CD4-positive, alpha-beta T cell (primary cell): ENCODE measurements at places on chromosomes 5 and 9.

DNA sequence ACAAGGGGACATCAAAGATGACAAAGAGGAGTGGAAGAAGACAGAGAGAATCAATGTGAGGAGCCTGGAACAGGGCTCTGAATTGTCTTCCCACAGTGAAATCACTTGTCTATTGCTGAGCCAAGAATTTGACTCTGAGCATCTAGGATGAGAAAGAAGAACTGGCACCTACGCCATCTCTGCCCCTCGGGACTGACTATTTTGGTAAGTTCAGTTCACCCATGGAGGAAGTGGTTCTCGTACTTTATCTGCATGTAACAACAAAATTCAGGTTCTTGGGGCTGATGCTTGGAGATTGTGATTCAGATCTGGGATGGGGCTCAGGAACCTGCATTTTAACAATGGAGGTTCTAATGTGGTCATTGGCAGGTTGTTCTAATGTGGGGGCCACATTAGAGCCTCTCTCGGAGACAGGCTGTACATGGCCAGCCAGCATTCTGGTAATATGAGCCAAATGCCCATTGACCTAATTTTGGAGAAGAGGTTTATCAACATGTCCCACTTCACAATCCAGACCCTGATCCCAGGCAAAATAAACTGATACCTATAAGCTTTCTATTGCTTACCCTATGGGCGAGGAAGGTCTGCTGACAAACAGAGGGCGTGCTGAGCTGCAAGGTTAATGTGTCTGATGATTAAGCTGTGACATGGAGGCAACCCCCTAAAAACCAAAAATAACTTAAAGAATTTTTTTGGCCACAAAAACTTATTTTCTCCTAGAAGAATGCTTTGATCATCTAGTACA lies 2.7 kb upstream of the IL12B start:
- no peak for DNase-seq

- no peak for DNase-seq
Observed at GRCh38 chr5:25094219-25094618, 449.4 kb upstream of the CDH10 start.

GRCh38 chr9:1085086-1085485 lies 34.9 kb downstream of the DMRT2 start:
- DNase-seq, result no peak

GRCh38 chr9:89604729-89605464 lies at the start of gene GADD45G:
GADD45G (plus strand) TSS chr9:89605012; CDS start chr9:89605122, 110 bp downstream.
- DNase-seq, result peak; percentile 85

GRCh38 chr9:99824378-99825171 lies 2.9 kb downstream of the NR4A3 start:
- DNase-seq, result no peak

- no peak for DNase-seq
Observed at GRCh38 chr5:69493396-69494133, 975 bp downstream of the OCLN start.

DNA sequence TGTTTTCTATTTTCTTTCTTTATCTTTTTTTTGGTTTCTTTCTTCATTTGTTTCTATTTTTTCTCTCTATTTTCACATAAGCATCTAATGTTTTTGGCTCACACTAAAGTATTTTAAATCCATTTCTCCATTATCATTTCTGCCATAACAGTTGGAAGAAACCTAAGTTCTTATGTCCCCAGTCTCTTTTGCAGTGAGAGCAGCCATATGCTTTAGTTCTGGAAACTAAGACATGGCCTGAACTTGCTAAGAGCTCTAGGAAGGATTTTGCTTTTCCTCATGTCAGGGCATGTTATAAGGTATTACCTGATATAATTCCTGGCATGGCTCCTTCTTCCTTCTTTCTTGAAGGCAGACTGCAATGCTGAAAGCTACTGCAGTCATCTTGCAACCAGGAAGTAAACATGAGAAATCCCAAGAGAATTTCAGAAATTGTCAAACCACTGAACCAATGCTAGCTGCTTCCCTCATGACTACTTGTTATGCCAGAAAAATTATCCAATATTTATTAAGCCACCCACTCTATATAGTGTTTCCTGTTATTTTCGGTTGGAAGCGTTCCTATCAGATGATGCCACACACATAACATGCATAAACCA lies 171.1 kb downstream of the TAF11L14 start:
- DNase-seq, result no peak

- peak; percentile 79 for DNase-seq
Observed at GRCh38 chr5:77143998-77144836, 57.1 kb upstream of the ZBED3 start.

GRCh38 chr5:17766031-17766430 lies 131.8 kb downstream of the TAF11L14 start:
- DNase-seq, result no peak

DNA sequence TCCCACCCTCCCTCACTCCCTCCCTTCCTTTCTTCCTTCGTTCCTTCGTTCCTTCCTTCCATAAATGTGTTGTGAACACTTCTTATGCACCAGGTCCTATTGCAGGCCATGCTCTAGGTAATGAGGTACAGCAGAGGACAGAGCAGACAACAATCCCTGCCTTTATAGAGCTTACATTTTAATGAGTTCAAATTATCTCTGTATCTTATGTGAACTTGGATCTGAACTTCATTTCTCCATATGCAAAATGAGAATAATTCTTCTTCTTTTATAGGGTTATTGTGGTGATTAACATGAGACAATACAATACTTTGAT lies 37.2 kb downstream of the SLC27A6 start:
- no peak for DNase-seq

DNA sequence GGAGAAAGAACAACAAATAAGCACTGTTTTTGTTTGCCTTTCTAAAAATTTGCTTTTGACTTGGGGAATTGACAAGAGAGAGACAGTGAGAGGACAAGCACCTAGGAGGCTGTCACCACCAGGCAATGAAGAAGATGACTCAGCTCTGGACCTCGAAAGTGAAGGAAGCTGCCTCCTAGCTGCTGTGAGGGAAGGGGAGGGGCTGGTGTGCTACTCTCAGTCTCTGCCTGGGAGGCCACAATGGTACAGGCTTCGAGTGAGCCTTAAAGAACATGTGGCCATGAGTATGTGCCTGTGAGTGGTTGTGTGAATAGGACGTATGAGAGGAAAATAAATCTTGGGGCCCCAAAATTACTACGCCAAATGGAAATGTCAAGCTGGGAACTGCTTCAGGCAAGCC lies 7.1 kb upstream of the PLK2 start:
- no peak for DNase-seq

GRCh38 chr5:162882629-162883028 lies 554.8 kb upstream of the CCNG1 start:
- DNase-seq, result no peak

DNA sequence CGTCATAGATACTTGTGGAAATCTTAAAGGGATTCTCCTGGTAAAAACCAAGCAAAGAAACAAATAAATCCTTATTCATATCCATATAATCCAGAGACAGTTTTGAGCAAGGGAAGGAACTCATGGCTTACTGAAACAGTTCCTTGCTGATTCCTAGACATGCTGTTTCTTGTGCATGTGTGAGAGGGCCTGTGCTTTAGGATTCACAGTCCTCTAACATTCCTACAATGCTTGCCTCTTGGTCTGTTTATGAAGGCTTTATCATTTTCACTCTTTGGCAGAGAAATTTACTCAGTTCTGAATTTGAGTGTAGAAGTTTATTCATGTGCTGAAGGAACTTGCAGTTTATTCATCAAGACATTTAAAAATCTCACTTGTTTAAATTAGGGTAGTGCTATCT lies 123.4 kb downstream of the RPS23 start:
- DNase-seq, result no peak

DNA sequence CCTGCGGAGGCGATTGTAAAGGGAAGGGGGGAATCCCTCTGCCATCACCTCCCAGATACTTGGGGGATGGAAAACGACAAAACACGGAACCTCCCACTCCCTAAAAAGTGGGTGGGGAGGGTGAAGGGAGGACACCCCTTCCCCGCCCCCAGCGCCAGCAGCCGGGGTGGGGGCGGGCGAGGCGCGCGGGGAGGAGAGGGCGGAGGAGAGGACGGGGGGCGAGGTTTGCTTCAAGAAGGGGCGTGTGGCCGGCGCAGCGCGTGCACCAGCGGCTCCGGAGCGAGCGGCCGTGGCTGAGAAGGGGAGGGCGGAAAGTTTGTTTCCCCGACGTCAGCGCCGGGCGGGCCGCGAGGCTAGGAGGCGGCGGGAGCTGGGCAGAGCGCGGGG lies at the start of gene PRRX2:
TSS of gene PRRX2 (plus strand) at position 259 of the 387 bp plus-strand sequence. CDS start 221 bp downstream, outside the sequence.
- peak; percentile 7 for DNase-seq

- no peak for DNase-seq
Observed at GRCh38 chr5:88876714-88877113, 6.3 kb downstream of the MEF2C start.

DNA sequence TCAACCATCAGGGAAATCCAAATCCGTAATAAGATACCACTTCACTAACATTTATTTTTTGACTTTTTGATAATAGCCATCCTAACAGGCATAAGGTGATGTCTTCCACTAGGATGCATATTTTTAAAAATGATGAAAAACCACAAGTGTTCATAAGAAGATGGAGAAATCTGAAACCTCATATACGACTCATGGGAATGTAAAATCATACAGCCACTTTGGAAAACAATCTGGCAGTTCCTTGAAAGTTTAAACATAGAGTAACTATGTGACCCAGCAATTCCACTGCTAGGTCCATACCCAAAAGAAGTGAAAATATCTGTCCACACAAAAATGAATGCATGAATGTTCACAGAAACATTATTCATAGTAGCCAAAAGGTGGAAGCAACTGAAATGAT lies 431.0 kb downstream of the ENC1 start:
- no peak for DNase-seq

DNA sequence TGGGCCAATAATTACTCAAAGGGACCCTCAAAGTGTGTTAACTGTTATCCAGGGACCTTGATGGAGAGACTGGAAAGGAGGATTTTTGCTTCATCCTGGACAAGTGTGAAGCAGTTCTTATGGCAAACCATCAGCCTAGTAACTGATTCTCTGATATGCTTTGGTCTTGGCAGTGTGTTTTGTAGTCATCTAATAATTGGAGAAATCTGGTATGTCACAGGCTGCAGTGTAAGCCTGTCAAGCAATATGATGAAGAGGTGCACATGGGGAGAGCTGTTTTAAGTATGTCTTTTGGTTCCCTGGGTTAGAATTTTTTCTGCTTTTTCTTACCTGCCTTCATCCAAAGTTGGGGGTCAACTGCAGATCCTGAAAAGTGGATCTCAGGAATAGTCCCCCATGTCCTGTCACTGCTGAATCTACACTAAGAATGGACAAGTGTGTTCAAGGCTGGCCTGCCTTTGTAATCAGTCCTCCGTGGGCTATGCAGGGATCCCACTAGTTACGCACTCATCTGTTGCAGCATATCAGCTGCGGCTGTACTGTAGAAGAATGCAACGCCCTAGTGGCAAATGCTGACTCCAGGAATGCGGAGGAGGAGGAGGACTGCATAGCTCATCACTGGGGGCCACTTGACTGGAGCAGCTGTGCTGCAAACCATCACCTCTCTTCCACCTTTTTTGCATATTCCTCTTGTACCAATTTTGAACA lies 1.9 kb downstream of the SPTAN1 start:
- no peak for DNase-seq

GRCh38 chr5:55188656-55189540 lies 15.9 kb upstream of the CDC20B start:
- DNase-seq, result no peak

GRCh38 chr9:405341-405740 lies 190.7 kb downstream of the DOCK8 start:
- DNase-seq, result no peak

DNA sequence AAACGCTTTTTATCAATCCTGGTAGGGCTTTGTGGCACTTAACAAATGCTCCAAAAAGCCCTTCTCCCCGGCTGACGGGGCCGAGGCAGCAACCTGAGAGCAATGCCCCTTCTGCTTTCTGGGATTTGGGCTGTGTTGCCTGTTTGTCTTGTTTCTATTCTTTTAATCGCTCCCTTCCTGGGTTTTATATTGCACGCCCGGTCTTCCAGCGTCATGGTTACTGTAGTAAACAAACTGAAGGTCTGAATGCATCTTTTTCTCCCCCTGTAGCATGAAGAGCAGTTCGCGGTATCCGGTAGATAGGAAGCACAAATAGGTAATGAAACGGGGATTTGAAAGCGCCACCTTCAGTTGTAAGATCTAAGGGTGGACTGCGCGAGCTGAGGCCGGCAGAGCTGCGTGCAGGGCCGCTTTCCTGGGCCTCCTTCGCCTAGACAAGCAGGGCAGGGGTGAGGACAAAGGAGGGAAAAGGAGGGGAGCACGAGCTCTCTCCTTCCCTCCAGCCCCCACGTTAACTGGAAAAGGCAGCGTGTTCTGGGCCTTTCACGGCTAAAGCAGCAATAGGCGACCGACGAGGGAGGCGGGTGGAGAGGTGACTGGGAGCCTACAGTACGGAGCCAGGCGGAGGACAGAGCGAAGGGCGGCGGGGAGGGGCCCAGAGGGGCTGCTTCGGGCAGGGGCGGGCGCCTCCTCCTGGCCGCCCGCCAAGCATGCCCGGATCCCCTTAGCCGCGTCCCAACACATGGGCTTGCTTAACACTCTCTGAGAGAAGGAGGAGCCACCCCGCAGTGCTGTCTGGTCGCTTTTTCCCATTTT lies 49.3 kb upstream of the ZNF366 start:
- peak; percentile 38 for DNase-seq

GRCh38 chr9:16075696-16076095 lies 522.9 kb downstream of the CCDC171 start:
- no peak for DNase-seq

- DNase-seq, result no peak
Observed at GRCh38 chr5:88556406-88556805, 287.8 kb upstream of the TMEM161B start.

DNA sequence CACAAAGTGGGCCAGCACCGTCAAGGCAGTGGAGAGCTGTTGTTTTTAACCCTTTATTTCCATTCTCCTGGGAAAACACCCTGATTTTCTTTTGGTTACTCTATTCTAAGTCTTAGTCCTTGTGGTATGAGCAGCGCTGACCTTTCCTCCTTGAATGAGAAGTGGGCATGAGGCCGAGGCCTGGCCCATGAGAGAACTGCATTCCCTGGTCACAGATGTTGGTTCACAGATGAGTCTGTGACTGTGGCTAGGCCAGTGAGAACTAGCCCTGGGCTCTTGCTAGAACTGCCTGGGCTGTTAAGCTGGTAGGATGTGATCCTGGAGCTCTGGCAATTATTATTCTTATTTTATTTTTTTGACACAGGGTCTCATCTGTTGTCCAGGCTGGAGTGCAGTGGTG lies 71.7 kb upstream of the KLF9 start:
- no peak for DNase-seq

GRCh38 chr5:165263536-165263935 lies 1758.1 kb downstream of the MAT2B start:
- DNase-seq, result no peak

DNA sequence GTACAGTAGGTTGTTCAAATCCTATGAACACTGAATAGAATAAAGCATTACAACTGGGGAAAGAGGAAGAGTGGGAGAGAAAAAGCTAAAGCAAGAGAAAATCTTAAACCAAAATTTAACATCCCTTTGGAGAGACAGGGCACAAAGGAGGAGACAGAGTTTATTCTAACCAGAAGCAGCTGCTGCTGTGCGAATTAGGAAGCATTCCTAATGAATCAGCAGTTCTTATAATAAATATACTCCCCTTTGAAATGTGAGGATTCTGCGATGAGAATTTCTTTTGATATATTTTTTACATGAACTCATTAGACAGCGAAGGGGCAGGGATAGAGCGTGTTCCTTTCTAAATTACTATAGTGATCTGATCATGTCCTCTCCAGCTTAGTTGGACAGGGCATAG lies 233.4 kb downstream of the DENND1A start:
- no peak for DNase-seq
